ENCODE measurements at places on chromosomes 2 and 18.

GRCh38 chr2:240225131-240225530 is 84.7 kb upstream of the OTOS start:
- no peak for DNase-seq

DNA sequence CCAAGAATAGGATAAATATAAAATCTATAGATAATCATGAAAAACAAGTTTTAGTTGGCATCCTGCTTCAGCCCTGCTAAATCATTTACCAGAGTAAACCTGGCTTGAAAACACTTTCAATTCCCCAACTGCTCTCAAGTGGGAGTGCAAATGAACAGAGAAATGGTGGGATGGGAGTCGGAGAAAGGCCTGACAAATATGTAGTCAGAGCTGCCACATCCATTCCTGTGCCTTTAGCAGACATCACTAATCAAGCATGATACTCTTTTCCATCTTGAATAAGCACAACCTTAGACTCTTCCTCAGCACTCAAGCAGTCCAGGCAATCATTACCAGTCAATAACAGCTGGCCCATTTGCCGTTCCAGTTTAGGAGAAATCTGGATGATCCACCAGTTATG is 101.3 kb downstream of the ANKRD44 start:
- DNase-seq, result no peak

GRCh38 chr2:188091220-188091619 is 200.5 kb upstream of the GULP1 start:
- no peak for DNase-seq

GRCh38 chr2:59899692-59900091 is 653.8 kb downstream of the BCL11A start:
- no peak for DNase-seq

- no peak for DNase-seq
Measured at GRCh38 chr2:72993933-72994280, 76.6 kb downstream of the EMX1 start.

- no peak for DNase-seq
Measured at GRCh38 chr2:178830451-178830850, 23.2 kb upstream of the TTN start.

- no peak for DNase-seq
Measured at GRCh38 chr2:144975881-144976280, 456.0 kb upstream of the ZEB2 start.

DNA sequence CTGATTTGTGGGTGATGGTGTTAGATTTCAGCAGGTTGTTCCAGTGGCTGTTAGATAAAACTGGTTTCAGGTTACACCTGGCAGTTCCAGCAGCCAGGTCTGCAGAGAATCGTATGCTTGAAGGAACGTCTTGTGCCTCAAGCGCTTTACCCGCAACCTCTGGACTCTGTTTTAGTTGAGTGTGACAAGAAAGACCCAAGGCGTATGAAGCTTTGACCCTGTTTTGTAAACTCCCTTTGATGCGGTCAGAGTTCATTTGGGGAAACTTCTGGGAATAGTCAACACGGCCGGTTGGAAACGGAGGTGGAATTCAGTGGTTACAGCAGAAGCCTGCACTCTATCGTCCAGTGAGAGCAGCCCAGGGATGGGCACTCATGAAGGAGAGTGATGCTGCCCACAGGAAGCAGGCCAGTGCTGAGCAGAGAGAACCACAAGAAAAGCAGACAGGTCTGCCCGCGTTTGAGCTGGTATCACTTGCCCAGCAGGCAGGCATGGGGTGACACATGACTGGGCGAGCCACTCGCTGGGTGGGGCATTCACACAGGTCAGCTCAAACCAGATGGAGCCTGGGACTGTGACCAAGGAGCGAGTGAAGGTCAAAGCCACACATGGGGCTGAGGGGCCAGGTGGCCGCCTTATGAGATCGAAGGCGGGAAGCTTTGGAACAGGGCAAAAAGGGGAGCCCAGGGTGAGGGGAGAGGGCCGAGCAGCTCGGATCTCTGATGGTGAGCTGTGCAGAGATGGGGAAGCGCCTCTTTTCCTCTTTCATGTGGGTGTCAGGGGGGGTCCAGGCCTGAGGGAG is 99.6 kb upstream of the MBOAT2 start:
- no peak for DNase-seq

GRCh38 chr2:109230941-109231420 is 102.0 kb downstream of the SH3RF3 start:
- no peak for DNase-seq

DNA sequence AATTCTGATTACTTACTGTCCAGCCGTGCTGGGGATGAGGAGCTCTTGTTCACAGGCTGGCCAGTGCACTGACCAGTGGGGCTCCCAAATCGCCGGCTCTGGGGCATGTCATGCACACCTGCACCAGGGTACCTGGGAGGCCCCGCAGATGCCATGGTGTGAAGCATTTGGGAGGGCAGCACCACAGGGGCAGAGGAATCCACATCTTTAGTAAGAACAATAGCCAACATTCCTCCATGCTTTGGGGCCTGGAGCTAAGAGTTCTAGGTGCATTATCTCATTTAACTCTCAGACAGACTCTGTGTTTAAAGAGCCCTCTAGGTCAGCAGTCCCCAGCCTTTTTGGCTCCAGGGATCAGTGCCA is 104.2 kb downstream of the ACKR3 start:
- DNase-seq, result no peak

DNA sequence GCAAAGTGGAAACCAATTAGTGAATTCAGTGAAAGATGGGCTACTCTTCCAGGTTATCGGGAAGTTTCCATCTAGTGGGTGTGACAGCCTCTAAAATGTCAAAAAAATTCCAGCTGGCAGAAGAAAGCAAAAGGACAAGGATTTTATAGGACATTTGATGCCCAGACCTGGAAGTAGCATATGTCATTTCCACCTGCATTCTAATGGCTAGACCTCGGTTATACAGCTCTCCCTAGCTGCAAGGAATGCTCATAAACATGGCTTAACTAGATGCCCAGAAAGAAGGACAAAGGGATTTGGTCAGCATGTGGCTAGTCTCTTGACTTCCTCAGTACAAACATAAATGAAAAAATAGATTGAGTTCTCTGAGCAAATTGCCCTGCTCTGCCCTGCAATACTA is 215.4 kb downstream of the NYAP2 start:
- no peak for DNase-seq

- DNase-seq, result no peak
Measured at GRCh38 chr2:36762764-36763490, 66.4 kb downstream of the VIT start.

- DNase-seq, result no peak
Measured at GRCh38 chr2:174049895-174050294, 84.7 kb upstream of the SP3 start.

GRCh38 chr2:233691443-233692433 is 952 bp upstream of the UGT1A6 start:
- DNase-seq, result no peak

GRCh38 chr2:223735659-223736244 is 101.6 kb downstream of the AP1S3 start:
- no peak for DNase-seq

- no peak for DNase-seq
Measured at GRCh38 chr2:200369886-200370285, 63.4 kb downstream of the SPATS2L start.

DNA sequence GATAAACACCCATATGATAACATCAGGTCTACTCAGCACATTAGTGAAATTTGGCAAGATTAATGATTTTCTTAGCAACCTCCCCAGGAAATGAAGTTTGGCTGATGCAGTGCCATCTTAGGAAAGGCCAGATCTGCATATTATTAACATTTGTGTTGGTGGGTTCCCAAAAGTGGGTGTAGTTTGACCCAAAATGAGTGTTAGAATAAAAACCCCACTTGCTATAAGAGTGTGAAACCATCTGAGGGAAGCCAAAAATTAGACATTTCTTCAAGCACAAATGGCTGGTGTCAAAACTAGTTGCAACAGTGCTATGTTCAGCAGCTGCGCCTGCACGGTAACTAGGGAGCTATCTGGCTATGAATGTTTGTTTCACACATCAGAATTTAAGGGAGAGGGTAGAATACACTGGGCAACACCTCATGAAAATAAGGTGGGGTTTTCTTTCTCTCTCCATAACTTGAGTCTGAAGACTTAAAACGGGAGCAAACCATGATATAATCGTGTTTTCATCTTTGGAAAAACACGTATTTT is 15.9 kb upstream of the CSRNP3 start:
- DNase-seq, result no peak

GRCh38 chr2:95266781-95267430 is 7.3 kb upstream of the PROM2 start:
- DNase-seq, result no peak

- DNase-seq, result no peak
Measured at GRCh38 chr2:218224186-218224585, 7.2 kb downstream of the ARPC2 start.

GRCh38 chr2:161384864-161385263 is 31.2 kb upstream of the TBR1 start:
- no peak for DNase-seq

- DNase-seq, result no peak
Measured at GRCh38 chr2:188752311-188752710, 221.9 kb upstream of the COL3A1 start.

- no peak for DNase-seq
Measured at GRCh38 chr2:218465987-218466633, 47.2 kb downstream of the VIL1 start.

- no peak for DNase-seq
Measured at GRCh38 chr2:230716588-230716987, 3.9 kb downstream of the CAB39 start.

DNA sequence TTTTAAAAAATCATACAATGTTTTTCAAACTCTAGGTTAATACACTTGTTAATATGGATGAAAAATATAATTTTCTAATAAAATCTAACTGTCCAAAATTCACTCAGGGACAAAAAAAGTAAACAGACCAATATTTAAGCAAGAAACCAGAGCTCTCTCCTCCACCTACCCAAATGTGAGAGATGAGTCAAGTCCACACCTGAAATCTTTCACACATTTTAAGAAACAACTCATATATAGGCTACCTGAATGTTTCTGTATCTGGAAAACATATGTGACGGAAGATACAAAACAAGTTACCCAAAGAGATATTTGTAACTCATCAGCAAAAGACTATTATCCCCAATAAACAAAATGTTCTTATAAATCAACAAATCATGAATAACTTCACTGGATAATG is 20.2 kb downstream of the ZNF516 start:
- DNase-seq, result no peak

DNA sequence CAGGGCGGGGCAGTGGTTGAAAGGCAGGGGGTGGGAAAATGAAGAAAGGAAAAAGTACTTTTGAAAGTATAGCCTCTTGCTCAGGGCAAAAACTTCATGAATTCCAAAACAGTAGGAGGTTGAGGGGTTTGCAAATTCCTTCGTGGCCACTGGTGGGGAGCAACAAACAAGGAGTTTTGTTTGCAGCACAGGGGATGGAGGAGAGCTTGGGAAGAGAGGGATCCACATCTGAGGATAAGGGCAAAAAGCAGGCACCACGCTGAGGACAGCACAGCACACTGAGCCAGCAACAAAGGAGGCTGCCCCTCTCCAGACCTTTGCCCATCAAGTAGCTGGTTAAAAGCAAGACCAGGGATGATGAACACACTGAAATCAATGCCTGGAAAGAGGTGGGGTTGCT is 148.9 kb downstream of the TCF4 start:
- no peak for DNase-seq

DNA sequence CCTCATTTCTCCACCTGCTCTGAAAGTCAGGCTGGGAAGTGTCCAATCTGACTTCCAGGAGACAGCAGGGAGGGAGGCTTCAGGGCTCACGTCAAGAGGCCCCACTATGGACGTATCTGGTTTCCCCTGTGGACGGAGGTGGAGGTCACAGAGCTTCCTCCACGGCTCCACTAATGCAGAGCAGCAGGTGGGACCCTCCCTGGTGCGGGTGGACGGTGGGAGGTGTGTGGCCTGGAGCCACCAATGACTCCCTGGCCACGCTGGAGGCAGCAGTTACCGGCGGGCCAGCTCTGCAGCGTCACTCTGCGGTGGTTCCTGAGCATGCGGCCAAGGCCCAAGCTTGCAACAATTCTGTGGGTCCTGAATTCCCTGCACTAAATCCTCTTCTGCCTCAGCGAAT is 9.0 kb downstream of the CRACDL start:
- no peak for DNase-seq

GRCh38 chr2:194718881-194719280 is 938.1 kb upstream of the SLC39A10 start:
- DNase-seq, result no peak

- no peak for DNase-seq
Measured at GRCh38 chr2:174522553-174522952, 35.7 kb upstream of the GPR155 start.

- DNase-seq, result no peak
Measured at GRCh38 chr2:236882930-236883329, 202.8 kb upstream of the COPS8 start.

DNA sequence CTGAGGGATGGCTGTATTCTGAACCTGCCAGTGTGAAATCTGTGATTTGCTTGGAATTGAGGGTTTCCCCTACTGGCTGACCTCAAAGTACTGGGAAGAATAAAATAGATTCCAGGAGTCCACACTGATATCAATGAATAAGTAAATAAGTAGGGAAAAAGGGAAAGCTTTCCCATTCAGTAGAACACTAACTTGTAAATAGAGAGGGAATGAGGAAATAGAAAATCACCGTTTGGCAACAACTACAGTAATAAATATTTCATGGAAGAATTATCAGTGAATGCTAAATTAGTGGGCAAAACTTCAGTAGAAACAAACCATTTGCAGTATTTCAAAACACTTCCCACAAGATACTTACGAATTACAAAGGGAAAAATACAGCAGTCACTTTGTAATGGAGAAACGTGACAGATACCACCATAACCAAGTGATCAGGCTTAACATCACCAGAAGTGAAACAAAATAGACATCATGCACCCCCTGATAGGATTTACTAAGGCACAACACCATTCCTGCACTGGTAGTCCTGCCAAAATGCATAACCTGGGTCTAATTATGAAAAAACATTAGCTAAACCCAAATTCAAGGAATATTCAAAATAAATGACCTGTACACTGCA is 88.5 kb downstream of the ICA1L start:
- no peak for DNase-seq

- no peak for DNase-seq
Measured at GRCh38 chr2:210389856-210390255, 74.9 kb upstream of the MYL1 start.

- DNase-seq, result no peak
Measured at GRCh38 chr2:209773377-209773776, 1.7 kb downstream of the UNC80 start.
